ENCODE measurements at places on chromosomes 2 and 18.

DNA sequence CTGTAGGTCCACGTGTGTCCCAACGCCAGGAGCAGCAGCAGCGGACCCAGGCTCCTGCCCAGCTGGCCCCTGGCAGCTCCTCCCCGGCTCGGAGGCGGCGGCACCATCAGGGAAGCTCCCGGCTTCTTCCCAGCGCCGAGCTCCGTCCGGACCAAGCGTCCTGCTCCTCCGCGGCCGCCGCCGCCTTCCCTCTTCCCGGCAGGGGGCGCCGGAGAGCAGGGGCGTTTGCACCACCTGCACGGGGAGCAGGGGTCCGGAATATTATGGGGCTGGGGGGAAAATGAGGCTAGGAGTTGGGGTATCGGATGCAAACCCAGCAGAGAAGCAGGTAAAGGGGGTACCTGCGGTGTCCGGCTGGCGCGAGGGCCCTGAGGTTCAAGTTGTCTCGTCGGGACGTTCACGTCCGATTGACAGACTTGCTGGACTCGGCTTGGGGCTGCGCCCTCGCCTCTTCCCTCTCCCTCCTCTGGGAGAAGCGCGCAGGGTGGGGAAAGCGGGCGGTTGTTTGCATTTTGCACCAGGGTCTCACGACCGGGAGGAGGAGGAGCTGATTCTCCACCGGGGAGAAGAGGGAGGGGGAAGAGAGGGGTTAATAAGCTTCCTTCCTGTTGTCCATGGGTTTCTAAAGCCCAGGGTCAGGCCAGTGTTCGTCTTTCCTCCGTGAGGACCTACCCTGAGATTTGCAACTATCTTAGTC, at the start of gene CCBE1:
Gene CCBE1 (minus strand): TSS at position 188 of the 697 bp plus-strand sequence.
- peak; percentile 77 for DNase-seq

DNA sequence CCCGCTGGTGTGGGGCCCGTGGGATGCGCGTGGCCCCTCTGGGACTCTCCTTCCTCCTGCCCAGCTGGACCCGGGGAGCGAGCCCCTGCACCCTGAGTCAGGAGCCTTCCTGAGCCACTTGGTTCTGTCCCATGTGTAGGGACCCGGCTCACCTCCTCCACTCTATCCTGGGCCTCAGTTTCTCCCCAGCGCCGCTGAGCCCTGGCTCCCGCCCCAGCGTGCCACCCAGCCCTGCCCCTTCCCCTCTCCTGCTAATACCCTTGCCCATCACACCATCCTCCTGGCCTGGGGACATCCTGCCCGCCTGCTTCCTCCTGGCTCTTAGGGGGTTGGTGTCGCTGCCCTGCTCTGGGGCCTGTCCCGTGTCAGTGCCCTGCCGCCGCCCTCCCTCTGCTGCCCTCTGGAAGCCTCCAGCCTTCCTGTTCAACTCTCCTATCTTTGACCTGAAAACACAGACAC, 24.8 kb downstream of the GPC1 start:
- DNase-seq = peak; percentile 39

DNA sequence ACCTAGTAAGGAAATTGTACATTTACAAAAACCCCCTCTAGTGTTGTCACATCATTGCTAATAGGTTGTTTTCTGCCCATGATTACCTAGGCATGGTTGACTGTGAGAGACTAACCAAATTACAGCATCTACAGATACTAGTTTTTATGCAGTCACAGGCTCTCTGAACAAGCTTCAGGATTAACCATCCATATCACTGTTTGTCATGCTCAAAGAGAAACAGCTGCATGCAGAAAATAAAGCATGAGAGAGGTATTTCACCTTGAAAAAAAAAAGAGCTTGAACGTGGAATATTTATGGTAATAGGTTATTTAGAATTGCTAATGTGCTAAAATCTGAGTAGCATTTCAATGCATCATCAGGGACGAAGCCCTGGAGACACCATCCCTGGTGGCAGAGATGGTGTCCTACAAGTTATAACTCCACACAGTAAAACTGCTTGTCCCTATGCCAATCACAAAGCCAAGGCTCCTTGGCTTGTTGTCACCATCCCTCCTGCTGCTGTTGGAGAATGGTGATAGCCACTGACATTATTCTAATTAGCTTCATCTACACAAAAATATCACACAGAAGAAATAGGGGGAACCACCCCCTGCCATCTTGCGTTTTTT, 5.4 kb downstream of the NEB start:
- DNase-seq = no peak

DNA sequence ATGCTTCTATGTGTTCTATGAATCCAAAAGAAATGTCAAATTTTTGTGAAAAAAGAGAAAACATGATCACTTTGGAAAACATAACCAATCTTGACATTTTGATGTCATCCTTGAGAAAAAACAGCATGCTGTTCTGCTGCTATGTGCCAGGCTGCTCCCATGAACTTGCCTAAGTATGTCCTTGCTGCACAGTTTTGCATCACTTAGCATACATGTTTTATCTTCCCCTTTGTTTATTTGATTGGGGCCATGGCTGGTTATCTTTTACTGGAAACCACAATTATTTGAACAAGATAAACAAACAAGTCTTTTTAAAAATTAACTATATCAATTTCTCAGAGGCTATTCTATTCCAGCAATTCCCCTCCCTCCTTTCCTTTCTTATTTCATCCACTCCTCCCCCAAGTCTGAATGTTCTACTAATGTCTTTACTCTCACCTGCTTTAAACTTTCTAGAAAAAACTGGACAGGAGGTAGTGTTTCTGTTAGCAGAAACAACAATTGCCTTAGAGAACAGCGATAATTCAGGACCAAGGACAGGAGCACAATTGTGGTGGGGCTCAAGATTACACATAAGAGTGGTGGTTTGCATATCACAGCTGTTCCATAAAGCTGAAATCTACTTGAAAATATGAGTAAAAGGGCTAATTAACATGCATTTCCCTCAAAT, 6.7 kb downstream of the AOX1 start:
- DNase-seq = no peak

GRCh38 chr2:121489284-121489683, 41.4 kb upstream of the RNU4ATAC start:
- no peak for DNase-seq

DNA sequence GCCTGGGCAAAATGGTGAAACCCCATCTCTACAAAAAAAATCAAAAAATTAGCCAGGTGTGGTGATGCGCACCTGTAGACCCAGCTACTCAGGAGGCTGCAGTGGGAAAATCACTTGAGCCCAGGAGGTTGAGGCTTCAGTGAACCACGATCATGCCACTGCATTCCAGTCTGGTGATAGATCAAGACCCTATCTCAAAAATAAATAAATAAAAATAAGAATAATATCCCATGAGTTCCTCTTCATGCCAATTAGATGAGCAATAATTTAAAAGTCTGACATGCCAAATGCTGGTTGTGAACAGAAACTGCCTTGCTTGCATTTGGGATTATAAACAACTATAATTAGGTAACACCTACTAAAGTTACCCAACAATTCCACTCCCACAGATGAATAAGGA, 22.1 kb upstream of the ANKRD44 start:
- no peak for DNase-seq

DNA sequence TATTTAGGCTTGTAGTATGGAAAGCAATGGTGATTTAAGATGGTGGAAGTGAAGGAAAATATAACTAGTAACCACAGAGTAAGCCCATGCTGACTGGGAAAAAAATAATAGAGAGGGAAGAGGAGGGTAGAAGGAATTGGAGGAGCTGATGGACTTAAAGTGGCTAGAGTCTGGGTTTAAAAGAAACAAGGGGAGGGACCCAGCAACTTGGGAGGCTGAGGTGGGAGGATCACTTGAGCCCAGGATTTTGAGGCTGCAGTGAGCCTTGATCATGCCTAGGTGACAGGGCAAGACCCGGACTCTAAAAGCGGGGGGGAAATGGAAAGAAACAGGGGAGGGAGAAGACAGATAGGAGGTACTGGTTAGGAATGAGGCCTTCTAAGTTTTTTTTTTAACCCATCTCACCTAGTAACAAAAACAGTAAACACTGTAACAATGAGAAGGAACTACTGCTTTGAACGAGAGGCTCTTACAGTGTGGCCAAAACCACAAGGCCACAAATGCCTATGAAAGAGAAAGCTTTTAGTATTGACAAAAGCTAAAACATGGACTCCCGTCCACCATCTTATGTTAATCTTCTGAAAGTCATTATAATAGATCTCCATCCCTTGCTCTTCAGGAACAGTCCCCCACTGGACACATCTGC, 26.6 kb downstream of the METTL8 start:
- DNase-seq = peak; percentile 9

DNA sequence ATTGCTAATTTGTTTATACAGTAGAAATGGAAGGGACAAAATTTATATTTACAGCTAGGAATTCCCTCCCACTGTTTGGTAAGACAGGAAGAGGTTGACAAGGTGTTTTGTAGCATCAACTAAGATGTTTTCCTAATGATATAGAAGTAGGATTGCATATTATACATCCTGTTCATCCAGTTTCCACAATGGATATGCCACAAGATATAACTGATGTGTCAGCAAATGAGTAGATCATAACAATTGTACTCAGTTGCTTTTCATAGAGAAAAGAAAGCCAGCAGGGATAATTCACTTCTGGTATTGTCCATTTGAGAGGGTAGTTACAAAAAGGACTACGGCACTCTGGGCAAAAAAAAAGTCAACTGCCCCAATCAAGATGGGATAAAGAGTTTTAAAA, 102.7 kb downstream of the CALCRL start:
- DNase-seq = no peak

- DNase-seq = no peak
These were observed 21.4 kb upstream of the FAM228A start for GRCh38 chr2:24153478-24153877.

- DNase-seq = no peak
These were observed 171.8 kb downstream of the CAMKMT start for GRCh38 chr2:44533508-44533907.

DNA sequence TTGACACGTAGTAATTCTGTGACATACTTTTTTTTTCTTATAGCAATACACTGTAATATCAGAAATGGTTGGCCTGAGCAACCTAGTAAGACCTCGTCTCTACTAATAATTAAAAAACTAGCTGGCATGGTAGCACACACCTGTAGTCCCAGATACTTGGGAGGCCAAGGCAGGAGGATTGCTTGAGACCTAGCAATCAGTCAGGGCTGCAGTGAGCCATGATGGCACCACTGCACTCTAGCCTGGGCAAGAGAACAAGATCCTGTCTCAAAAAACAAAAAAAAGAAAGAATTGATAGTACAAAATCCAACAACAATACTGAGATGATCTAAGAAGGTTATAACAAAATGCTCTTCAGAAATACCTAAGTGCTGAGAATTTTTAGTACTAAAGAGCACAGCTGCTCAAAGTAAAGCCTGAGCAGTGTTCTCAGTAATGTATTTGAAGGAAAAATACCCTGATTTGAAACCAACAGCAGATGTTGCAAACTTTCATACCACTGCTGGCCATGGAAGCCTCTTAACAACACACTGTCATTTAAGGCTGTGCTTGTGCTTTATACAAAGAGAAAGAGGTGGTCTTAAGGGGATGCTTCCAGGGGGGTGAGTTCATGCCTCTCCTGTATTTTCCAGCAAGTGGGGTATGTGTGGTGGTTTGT, 132.6 kb upstream of the CDCA7 start:
- DNase-seq = no peak

DNA sequence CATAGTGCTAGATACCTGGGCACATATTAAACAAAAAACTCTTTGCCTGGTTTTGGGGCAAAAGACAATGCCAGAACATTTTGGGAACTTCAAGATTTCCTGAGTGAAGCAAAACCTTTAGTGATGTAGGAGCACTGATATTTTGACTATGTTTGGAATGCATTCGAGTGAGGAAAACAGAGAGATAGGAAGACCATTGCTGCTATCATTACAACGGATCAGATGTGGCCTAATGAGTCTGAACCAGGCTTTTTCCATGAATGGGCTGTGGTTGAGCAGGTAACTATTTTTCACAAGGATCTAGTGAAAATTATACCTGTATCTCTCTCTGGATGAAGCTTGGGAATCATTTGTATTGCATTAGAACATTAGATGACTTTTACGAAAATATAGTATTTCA, 562.2 kb downstream of the DCC start:
- no peak for DNase-seq

DNA sequence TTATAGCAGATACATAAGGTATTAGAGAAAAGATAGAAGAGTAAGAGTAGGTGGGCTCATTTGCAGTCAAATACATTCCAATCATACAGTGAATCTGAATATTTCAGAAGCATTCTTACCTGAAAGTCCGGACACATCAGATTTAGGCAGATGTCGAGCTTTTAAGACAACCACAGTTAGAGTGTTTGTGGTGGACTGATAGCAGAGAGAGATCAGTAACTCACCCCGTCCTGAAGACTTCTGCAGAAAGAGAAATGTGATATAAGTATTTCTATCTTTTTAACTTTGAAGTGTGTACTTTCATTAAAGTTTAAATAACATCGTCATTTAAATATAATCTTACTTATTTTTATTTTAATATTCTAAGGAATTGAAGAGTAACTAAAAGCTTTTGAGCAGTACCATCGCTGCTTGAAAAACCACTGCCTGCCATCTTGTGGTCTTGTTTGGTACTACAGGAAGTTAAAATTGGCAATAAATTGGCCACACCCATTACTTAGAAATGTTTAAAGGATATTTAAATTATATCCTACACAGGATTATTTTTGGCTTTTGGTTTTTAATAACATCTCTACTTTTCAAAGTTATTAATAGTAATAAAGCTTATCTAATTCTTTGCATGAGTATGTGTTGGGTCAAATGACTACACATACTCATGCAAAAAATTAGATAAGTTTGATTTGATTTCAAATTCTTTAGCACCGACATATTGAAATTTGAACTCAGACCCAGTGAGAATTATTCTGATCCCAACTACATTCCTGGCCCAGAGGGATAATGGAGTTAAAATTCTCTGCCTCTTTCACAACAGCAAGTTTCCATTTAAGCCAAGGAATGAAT, 5.5 kb downstream of the SYT4 start:
- peak; percentile 42 for DNase-seq

GRCh38 chr2:49080681-49081080, 73.6 kb downstream of the FSHR start:
- DNase-seq = no peak

DNA sequence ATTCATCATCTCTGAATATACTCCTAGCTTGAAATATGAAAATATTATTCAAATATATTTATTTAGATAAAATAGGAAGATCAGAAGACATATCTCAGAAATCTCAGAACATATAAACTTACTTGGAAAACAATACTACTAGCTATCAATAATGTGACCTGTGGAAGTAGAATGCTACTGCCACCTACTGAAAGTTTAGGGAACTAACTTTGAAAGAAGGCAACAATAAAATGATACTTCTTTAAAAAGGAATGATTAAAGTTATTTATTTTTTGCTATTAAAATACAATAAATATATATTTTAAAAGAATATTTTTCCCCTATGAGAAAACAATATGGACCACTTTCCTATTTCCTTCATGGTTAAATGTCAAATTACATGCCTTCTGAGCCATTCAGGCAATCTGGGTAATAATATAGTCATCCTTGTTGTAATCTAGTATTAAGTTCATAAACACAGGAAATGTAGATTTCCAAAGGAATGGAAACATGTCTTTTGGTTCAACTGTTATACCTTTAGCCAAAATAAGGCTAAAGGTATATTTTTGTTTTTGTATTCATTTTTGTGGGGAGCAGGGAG, 26.0 kb downstream of the ACADL start:
- DNase-seq = no peak
